ENCODE measurements at places on chromosomes 4 and X.

DNA sequence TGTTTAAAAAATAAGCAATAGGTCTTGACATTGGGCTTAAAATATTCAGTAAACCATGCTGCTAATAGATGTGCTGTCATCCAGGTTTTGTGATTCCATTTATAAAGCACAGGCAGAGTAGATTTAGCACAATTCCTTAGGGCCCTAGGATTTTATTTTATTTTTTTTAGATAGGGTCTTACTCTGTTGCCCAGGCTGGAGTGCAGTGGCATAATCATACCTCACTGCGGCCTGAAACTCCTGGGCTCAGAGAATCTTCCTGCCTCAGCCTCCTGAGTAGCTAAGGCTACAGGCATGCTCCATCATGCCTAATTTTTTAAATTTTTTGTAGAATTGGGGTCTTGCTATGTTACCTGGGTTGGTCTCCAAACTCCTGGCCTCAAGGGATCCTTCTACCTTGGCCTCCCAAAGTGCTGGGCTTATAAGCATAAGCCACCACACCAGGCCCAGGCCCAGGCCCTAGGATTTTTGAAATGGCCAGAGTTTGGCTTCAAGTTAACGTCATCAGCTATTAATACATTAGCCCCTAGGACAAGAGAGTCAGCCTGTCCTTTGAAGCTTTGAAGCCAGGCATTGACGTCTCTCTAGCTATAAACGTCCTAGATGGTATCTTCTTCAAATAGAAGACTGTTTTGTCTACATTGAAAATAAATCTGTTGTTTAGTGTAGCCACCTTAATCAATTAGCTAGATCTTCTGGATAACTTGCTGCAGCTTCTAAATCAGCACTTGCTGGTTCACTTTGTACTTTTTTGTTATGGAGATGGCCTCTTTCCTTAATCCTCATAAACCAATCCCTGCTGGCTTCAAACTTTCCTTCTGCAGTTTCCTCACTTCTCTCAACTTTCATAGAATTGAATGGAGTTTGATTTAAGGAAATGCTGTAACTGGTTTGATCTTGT is 35.8 kb downstream of the EIF2S3 start:
- no peak for DNase-seq

GRCh38 chr4:87093443-87094123 is 126.8 kb downstream of the KLHL8 start:
- DNase-seq: peak; percentile 12

DNA sequence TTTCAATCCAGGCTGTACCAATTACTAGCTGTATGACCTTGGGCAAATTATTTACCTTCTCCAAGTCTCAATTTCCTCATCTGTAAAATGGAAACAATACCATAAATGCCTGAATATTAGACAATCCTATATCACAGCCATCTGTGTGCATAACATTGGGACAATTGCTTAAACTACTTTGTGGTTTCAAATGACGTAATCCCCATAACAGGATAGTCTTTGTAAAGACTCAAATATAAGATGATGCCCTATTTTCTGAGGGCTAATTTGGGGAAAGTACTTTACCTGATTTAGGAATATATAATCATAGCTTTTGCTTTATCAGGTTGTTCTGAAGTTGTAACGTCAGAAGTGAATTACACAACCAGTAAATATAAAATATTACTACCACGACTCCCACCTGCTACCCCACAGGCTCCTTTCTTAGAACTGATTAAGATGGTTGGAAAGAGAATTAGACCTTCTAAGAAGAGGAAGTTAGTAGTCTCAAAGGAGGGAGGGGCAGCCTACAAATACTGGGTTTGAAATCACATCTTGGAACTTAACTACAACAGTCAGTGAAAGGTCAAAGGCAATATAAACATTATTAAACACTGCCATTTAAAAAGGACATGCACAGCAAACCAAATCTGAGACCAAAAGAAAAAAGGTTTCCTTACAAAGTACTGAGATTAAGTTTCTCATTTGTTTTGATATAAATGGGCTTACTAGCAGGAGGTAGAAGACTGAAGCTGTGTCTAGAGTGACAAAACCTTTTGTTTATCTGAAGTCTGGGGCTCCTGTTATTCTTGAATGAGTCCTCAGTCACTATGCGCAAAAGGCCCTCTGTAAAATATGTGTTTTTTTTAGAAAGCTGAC is 215.0 kb downstream of the SCFD2 start:
- no peak for DNase-seq

- DNase-seq: no peak
These were observed 2.9 kb downstream of the ZNF732 start for GRCh38 chr4:302381-302780.

- no peak for DNase-seq
These were observed 14.5 kb upstream of the HEPH start for GRCh38 chrX:66149519-66149918.

- DNase-seq: no peak
These were observed 556.8 kb upstream of the LCORL start for GRCh38 chr4:18578307-18578706.

DNA sequence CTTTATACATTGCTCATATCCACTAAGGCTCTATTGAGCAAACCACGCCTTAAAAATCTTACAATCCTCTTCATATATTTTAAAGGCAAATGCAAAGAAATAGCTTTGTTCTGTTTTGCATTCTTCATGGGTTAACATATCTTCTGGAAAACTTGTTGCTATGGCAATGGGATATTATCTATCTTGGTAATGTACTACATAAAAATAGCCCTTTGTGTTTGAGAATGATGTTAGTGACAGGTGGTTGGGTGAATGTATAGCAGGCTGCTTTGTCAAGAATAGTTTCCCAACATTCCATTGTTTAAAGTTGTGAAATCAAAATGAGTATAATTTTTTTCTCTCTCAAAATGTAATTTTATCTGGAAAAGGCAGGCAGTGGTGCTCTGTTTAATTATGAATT is 16.8 kb downstream of the REPS2 start:
- no peak for DNase-seq

- no peak for DNase-seq
These were observed 9.9 kb downstream of the FGG start for GRCh38 chr4:154602404-154603020.

- DNase-seq: no peak
These were observed 108.8 kb downstream of the HHIP start for GRCh38 chr4:144754562-144755410.

GRCh38 chr4:53889326-53890055 is 174.9 kb downstream of the CHIC2 start:
- no peak for DNase-seq

- DNase-seq: no peak
These were observed 23.0 kb upstream of the CPLX1 start for GRCh38 chr4:848803-849477.

GRCh38 chr4:100555611-100556337 is 38.0 kb upstream of the EMCN start:
- DNase-seq: no peak

GRCh38 chrX:56248492-56248891 is 16.3 kb downstream of the KLF8 start:
- peak; percentile 38 for DNase-seq

DNA sequence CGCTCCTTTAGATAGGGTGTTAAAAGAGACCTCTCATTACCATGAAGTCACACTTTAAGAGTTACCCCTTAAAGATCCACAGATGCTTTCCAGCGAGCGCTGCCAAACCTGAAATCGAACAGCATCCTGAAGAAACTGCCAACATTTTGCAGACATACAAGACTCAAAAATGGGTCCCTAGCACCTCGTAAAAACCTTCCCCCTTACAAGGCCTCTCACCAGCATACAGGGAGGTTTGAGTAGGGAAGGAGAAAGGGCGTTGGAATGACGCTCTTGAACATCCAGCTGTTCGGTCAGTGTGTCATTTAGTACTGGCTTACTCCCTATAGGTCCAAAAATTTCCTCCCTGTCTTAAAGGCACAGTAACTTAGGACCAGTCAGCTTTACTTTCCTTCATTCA is 45.3 kb upstream of the PGRMC1 start:
- no peak for DNase-seq

DNA sequence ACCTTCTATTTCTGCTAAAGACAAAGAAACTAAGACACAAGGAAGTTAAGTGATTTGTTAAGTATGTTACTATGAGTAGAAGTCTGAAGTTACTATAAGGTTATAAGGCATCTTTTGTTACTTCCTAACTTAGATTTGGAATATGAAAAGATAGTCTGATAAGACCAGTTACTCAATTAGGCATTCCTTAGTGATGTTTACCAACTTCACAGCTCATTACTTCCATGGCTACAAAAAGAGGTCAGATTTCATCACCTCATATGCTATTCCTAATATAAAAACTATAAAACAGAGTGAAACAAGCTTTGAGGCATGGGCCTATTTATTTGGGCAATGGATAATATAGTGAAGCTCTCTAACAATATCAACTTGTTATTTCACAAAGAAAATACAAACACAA is 143.1 kb downstream of the TBCK start:
- DNase-seq: no peak

- DNase-seq: no peak
These were observed 8.6 kb upstream of the RAB28 start for GRCh38 chr4:13492747-13493146.

GRCh38 chr4:15428611-15429010 is 778 bp downstream of the C1QTNF7 start:
- DNase-seq: no peak

GRCh38 chr4:1360423-1361283 is 13.6 kb downstream of the UVSSA start:
- no peak for DNase-seq

DNA sequence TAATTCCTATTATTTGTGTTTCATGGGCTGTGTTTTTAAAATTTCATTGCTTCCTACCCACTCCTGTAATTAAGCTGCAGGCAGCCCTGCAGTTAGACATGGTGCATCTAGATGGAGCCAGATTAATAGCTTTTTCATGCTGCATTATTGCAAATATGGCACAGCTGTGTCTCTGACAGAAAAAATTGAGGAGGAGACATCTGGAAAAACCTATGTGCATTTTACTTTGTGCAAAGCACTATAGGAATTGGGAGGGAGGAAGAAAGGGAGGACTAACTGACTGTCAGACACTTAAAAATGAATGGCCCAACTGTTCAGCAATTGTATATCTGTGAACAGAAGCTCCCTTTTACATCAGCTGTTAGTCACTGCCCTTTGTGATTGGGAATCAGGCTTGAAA is 8.1 kb upstream of the RPGR start:
- DNase-seq: no peak

DNA sequence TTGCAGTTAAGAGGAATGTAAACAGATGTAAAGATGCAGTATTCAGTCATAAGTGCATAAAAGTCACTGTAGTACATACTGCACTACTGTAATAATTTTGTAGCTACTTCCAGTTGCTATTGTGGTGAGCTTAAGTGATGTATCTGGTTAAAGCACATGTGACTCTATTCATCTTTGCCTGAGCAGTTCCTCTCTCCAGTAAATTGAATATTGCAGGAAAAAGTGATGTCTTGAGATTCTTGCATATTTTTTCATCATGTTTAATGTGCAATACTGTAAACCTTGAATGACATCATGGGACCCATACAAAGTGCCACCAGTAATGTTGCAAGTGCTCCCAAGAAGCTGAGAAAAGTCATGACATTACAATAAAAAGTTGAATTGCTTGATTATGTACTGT is 9.6 kb downstream of the UBA6 start:
- DNase-seq: no peak

- DNase-seq: no peak
These were observed 278.9 kb upstream of the MAGEC2 start for GRCh38 chrX:142483965-142484364.

DNA sequence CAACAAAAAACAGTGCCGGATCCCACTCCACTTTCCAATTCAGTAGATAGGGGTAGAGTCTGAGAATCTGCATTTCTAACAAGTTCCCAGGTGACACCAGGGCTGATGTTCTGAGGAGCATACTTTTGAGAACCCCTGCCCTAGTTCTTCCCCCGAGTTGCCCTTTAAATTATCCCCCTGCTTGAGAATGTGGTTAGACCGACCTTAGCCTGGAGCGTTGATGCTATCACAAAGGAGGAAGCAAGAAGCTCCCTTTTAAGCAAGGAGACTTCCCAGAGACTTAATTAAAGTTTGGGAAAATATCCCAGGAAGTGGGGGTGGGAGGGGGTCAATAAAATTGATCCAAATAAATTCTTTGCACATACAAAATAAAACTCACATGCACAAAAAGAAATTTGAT is 485.9 kb downstream of the SMARCA1 start:
- DNase-seq: no peak

DNA sequence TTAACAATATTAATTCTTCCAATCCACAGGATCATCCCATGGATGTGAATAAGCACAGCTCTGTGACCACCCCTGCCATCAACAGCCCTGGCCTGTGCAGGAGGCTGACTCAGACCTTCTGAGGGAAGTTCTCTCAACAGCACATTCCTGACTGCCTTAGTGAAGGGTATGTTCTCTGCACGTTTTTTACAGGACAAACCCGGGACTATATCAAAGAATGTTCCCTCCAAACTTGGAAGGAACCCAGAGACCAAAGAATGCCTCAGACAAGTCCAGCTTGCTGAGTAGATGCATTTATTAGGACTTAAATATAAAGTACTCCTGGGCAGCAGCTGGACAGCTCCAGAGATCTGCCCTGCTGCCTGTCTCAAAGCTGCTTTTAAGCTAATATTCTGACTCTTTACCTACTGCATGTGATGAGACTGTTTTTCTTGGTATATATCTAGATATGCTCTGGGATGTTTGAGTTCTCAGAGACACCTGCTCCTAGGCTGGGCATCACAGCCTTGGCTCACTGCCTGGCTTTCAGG is 1127.8 kb upstream of the PRKX start:
- DNase-seq: no peak

GRCh38 chr4:85748654-85749053 is 273.7 kb downstream of the ARHGAP24 start:
- no peak for DNase-seq

- DNase-seq: no peak
These were observed 1.7 kb downstream of the SLAIN2 start for GRCh38 chr4:48343035-48343434.

DNA sequence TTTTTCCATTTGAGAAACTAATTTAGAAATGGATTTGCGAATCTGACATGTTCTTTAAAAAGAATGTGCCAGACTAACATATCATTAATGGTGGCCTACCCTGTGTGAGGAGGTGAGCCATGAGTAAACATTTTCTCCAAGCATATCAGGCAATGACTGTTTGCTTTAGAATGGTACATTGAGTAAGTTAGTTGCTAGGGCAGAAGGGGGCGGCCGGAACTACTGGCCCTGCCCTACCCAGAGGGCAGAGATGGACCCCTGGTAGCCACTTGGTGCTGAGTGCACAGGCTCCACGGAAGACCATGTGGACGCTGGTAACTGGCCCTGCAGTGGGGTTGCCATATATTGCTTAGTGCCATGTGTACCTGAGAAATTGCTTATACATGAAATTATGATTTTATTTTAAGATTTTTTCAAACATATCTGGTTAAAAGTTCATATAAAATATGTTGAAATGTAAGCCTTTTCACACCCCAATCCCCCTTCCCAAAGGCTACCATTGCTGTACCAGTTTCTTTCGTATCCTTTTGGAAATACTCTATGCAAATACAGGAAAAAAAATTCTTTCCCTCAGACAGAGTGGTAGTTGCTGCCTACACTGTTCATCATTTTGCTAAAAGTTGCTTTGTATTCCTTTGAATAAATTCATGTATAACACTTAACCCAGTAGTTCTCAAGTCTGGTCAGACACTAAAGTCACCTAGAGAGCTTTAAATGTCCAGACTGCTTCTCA is 8.8 kb downstream of the FNIP2 start:
- no peak for DNase-seq

- no peak for DNase-seq
These were observed 715.4 kb downstream of the GRXCR1 start for GRCh38 chr4:43607827-43608461.
